ENCODE measurements at places on chromosomes 1 and 21. TPM values are rescaled to one million over a fixed set of nuclear protein-coding genes. Genes with fewer than 3 reads are reported as not detected.

- no peak for DNase-seq
Measured at GRCh38 chr1:84581648-84582047, 7.4 kb upstream of the CTBS start.

The EPHX1 gene
- total RNA-seq: 462 TPM

The MX1 gene
- total RNA-seq: 37.5 TPM

The CLDN17 gene
- not detected for total RNA-seq

The FMO5 gene
- total RNA-seq: 4.3 TPM

The UTS2 gene
- total RNA-seq: not detected
